ENCODE measurements at places on chromosomes 13 and 19. TPM values are rescaled to one million over a fixed set of nuclear protein-coding genes. Genes with fewer than 3 reads are reported as not detected.

The PCP2 gene
- total RNA-seq: not detected

The CRX gene
- total RNA-seq: not detected

The CDK8 gene
- total RNA-seq: 9.7 TPM

The TYROBP gene
- total RNA-seq: 28.3 TPM

The ADGRE1 gene
- not detected for total RNA-seq

The C19orf81 gene
- not detected for total RNA-seq

The MEIS3 gene
- 4.6 TPM for total RNA-seq

The PNMA8C gene
- not detected for total RNA-seq

The CGB7 gene
- 3.2 TPM for total RNA-seq

The SIGLEC6 gene
- not detected for total RNA-seq

The CCDC70 gene
- total RNA-seq: not detected

The TSHZ3 gene
- 4.0 TPM for total RNA-seq

The SERTAD1 gene
- 17.3 TPM for total RNA-seq
